Lung (tissue), 17 donors: ENCODE measurements at places on chromosomes 5 and 9. TPM values are rescaled to one million over a fixed set of nuclear protein-coding genes. Genes with fewer than 3 reads are reported as not detected.

GRCh38 chr9:98240475-98240874, 15.0 kb downstream of the TBC1D2 start:
- DNase-seq = no peak

PCDHGC3 gene
- total RNA-seq = 116 TPM

SARDH gene
- total RNA-seq = 7.3 TPM

DNA sequence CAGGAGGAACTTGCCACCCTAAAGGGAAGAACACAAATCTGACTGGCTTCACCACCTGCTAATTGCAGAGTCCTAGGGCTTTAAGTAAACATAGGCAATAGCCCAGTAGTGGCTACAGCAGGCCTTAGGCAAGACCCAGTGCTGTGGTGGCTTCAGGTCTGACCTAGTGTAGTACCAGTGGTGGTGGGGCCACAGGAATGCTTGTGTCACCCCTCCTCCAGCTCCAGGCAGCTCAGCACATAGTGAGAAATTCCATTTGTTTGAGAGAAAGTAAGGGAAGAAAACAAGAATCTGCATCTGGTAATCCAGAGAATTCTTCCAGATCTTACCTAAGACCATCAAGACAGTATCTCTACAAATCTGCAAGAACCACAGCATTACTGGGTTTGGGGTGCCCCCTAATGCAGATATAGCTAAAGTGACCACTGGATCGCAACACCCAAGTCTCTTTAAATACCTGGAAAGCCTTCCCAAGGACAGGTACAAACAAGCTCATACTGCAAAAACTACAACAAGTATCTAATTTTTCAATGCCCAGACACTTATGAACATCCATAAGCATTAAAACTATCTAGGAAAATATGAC, 102.6 kb upstream of the TRPM3 start:
- DNase-seq = no peak

DNA sequence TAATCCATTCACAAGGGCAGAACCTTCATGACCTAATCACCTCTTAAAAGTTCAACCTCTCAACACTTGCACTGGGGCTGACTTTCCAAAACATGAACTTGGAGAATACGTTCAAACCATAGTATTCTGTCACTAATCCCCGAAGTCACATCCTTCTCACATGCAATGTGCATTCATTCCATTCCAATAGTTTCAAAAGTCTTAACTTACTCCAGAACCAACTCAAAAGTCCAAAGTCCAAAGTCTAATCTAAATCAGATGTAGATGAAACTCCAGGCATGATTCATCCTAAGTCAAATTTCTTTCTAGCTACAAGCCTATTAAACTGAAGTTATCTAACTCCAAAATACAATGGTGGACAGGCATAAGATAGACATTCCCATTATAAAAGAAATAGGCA, 21.7 kb upstream of the ADAMTSL1 start:
- DNase-seq = no peak

INSYN2B gene
- 0.12 TPM for total RNA-seq

GRCh38 chr9:134945509-134946275, 28.0 kb upstream of the FCN1 start:
- DNase-seq = no peak

DNA sequence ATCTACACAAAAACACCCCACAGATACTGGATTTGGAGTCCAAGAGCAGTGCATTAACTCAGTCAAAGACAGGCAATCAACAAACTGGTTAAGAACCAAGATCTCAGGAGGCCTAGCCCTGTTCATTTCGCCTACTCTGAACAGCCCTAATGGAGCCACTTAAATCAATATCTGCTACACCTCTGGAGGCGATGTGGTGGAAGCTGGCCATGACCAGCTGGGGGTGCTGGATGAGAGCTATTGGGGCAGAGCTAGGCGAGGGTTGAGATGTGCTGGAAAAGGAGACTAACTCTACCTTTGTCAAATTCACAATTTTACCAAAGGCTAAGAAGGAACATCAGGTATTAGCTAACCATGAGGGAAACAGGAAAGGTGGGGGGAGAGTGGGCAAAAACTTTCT, 23.3 kb upstream of the ARSB start:
- no peak for DNase-seq

GRCh38 chr9:24939109-24939850, 393.6 kb upstream of the IZUMO3 start:
- DNase-seq = no peak

- DNase-seq = peak; percentile 65
These were observed 65.8 kb downstream of the SETX start for GRCh38 chr9:132288966-132289365.
